ENCODE measurements at places on chromosomes 11 and 22.
A peak's percentile ranks its signal among the peaks of the same experiment; 100 is the strongest.

- no peak for DNase-seq
Observed at GRCh38 chr11:35412285-35412684, 7.1 kb downstream of the SLC1A2 start.

- no peak for DNase-seq
Observed at GRCh38 chr11:84292006-84292405, 1005.8 kb upstream of the CCDC90B start.

DNA sequence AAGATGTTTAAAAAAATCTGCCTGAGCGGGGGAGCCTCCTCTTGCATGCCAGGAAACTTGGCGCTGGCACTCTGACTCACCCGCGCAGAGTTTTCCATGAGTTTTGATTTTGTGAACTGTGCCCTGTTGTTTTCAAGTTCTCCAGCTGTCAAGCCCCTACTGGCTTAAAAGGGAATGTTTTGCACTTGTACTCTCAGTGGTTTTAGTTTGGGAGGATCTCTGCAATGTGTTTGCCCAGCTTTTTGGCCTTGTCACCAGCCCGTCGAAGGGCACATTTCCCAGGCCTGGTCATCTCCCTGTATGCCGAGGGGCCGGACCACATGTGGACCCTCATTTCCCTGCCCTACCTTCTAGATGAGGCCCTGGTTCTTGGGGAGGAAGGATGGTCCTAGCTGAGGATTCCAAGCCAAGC lies 12.2 kb downstream of the MRGPRF start:
- DNase-seq = no peak

- DNase-seq = no peak
Observed at GRCh38 chr11:58927393-58928106, 11.7 kb upstream of the GLYATL1 start.

DNA sequence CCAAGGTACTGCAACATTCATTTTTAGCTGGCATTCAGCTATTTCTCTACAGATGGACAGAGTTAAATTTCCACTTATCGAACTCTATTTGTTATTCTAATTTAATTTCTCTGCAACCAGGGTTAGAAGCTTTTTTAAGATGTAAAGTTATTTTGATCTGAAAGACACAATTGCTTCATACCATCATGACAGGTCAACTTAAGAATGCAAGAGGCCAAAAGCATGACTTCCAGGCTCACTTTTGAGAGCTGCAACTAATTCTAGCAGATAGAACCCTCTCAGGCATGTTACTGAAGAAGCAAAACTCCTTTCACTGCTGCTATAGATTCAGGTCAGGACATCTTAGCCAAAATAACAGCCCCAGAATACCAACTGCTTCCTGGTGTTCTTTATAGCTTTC lies 86.5 kb upstream of the GALNT18 start:
- DNase-seq = no peak

DNA sequence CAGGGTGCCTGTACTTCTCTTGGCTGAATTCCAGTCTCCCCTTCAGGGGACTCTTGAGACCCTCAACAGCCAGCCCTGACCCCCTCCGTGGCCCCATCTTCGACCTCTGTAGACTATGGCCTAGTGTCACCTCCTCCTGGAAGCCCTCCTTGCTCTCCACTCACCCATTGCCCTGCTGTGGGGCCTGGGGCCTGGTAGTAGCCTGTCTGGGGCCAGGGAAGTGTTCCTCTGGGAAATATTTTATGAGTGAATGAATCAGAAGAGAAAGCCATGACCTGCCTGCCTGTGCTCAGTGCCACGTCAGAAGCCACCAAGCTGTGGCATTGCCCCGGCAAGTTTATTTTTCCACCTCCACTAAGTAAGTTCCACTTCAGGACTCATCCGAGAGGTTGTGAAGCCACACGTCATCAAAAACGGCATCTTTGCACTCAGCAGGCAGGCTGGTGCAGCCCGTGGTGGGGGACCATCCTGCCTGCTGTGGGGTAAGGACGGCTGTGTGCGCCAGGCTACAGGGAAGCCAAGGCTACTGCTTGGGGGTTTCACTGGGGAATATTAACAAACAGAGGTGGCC lies 59.6 kb upstream of the PPARA start:
- DNase-seq = no peak

DNA sequence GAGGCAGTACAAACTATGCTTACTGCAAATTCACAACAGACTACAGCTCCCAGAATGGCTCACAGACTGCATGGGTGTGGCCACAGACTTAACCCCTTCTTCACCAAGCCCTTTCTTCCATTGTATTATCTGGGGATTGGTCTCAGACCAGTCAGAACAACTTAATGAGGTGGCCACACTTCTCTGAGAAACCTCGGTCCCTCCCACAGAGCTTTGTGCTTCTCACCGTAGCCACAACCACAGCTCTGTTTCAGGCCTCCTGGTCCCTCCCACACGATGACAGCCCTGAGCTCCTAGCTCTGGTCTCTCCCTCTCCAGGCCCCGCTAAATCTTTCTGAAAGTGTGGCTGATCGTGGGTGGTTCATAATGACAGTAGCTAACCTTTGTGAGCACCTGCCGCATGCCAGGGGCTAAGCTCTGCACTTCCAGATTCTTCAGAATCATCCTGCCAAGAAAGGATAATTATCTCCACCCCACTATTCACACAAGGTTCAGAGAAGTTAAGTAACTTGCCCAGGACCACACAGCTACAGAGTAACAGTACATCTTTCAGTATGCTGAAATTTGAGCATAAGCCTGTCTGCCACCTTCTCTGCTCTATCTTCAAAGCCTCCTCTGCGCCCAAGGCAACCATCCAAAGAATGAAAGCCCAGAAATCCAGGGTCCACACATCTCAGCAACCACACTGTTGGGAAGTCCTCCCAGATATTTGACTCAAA lies 5.4 kb downstream of the PDE2A start:
- no peak for DNase-seq

DNA sequence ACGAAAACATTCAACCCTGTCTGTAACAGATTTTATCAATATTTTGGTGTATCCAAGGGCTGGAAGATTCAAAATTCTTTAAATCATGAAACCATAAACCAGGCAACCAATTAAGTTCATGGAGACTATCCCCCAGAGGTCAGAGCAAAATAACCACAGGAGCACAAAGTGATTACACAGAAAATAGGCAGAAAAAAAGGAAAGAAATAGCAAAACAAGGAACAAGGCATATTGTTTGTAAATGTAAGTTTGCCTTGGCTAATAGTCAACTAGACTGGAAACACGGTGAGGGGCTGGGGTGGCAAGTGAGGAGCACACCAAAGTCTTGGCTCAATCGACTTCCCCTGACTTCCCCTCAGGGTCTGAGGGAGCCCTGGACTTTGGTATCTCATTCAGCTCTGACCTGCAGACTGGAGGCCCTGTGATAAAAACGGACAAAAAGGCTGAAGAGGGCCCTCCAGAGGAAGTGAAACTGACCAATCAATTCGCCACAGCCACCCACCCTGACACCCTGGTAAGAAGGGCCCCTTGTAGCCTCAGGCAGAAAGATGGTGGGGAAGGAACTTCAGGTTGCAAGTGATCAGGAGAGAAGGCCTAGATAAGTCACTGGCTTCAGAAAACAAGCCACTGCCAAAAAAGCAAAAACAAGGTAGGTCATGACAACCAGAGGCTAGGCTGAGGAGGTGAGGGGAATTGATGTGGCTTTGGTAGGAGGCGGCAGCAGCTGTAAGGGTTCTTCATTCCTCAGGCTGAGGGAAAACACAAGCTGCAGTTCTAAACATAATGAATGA lies 1.8 kb downstream of the SIK3 start:
- peak; percentile 84 for DNase-seq

DNA sequence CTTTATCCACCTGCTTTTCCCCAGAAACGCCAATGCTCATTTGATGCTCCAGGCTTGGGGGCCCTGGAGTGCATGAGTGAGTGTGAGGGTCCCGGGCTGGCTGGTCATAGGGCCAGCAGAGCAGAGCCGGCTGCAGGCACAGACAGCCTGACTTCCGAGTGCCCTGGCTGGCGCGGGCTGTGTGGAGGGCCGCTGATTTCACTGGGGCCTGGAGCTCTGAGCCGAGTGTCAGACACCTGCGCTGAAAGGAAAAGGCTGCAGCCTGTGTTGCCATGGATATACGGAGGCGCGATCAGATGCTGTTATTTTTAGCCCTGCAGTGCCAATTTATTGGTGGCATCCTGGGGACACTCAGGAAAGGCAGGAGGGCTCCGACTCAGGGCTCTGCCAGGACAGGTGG lies 87.6 kb downstream of the ST3GAL4 start:
- DNase-seq = no peak
